Right cardiac atrium (tissue), 5 donors: ENCODE measurements at places on chromosomes 1 and 21. TPM values are rescaled to one million over a fixed set of nuclear protein-coding genes. Genes with fewer than 3 reads are reported as not detected.

The GPR52 gene
- 3.6 TPM for total RNA-seq

The LRRC71 gene
- total RNA-seq, result not detected

The CEP170 gene
- total RNA-seq, result 37.9 TPM

The OR2T10 gene
- total RNA-seq, result not detected

The ADGRL2 gene
- 70.0 TPM for total RNA-seq

The CFAP107 gene
- total RNA-seq, result not detected

The MPZ gene
- total RNA-seq, result 4.8 TPM

The SPTA1 gene
- not detected for total RNA-seq

The E2F2 gene
- total RNA-seq, result 0.06 TPM

The TMPRSS15 gene
- total RNA-seq, result not detected

The CFHR5 gene
- total RNA-seq, result not detected

The LAMTOR5 gene
- total RNA-seq, result 236 TPM

The PIK3C2B gene
- 28.8 TPM for total RNA-seq

The SERTAD4 gene
- 14.6 TPM for total RNA-seq

The GPR153 gene
- 6.7 TPM for total RNA-seq

The GJA4 gene
- total RNA-seq, result 28.8 TPM

The RPE65 gene
- not detected for total RNA-seq

The C4BPA gene
- not detected for total RNA-seq

The CACHD1 gene
- total RNA-seq, result 6.4 TPM

The GSTM5 gene
- total RNA-seq, result 13.7 TPM

The AMY1B gene
- total RNA-seq, result not detected

The CCDC17 gene
- 1.8 TPM for total RNA-seq
